Spleen (tissue), 13 donors: ENCODE measurements at places on chromosomes 2 and 18. TPM values are rescaled to one million over a fixed set of nuclear protein-coding genes. Genes with fewer than 3 reads are reported as not detected.

MSTN gene
- not detected for total RNA-seq

TSPYL6 gene
- total RNA-seq, result not detected

ASB18 gene
- total RNA-seq, result not detected

DNA sequence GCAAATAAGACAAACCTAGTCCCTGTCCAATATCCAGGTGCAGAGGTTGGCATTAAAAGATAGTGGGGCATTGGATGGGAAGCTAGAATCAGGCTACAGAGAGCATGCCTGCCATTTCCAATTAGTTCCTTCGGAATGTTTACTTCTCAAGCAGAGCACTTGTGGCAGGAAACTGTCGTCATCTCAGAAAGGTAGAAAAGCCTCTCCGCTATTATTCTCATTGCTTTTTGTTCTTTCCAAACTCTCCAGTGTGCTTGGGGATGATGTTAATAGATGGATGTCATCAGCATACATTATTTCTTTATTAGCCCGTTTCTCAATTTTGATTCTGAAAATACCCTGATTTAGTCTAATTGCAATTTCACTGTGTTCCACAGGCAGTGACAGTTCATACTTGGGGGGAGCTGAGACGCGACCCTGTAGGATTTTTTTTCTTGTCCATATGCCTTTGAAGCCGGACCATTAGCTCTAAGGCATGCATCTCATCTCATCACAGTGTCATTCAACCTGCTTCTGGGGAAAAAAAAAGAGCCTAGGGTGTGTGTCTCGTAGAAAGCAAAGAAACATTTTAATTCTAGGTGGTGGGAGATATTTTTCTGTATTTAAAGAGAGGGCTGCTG, 7.7 kb downstream of the ASB18 start:
- no peak for DNase-seq
